ENCODE measurements at places on chromosomes 1 and 21. TPM values are rescaled to one million over a fixed set of nuclear protein-coding genes. Genes with fewer than 3 reads are reported as not detected.
A peak's percentile ranks its signal among the peaks of the same experiment; 100 is the strongest.

- H3K4me1 ChIP-seq = no peaks in the 10 kb centered on the region
- H3K36me3 ChIP-seq = no peaks in the 10 kb centered on the region
- no peaks in the 10 kb centered on the region for H3K27me3 ChIP-seq
- no peak overlapping the region for H3K4me3 ChIP-seq
These were observed 29.3 kb upstream of the DDAH1 start for GRCh38 chr1:85494074-85494903.

DNA sequence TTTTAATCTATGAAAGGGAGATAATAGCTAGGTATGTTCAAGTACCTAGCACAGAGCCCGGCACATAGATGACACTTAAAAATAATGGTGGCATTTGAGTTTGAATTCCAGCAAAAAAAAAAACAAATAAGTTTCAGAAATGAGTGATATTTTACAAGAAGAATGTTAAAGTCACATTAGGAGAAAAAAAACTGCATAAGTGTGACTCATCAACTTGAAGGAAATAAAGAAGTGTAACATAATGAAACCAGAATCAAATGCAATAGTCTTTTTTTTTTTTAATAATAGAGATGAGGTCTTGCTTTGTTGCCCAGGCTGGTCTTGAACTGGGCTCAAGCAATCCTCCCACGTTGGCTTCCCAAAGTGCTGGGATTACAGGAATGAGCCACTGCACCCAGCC lies 17.1 kb downstream of the DNASE2B start:
- no peaks in the 10 kb centered on the region for H3K27me3 ChIP-seq
- no peak for DNase-seq

DNA sequence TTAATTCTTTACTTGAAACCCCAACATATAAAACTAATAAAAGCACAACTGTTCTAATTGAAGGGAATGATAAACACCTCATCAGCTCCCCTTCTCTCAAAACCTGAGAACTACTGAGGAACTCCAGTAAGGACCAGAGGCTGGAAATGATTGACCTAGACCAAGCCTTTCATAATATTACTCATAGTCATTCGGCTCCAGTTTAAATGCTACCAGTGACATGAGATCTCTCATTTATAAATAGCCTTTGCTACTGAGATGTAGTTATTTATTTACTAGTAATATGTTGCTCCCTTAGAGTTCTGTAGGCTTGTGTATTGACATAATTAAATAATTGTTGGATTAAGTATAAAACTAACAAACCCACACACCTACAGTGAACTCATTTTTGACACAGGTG lies 209.8 kb upstream of the PRMT6 start:
- H3K4me3 ChIP-seq = no peak overlapping the region
- no peak for DNase-seq
- H3K36me3 ChIP-seq = no peaks in the 10 kb centered on the region

GRCh38 chr1:25616987-25617624 lies 515 bp downstream of the MAN1C1 start:
- H3K4me3 ChIP-seq = peak overlapping the region; percentile 99
- H3K27me3 ChIP-seq = no peaks in the 10 kb centered on the region
- no peaks in the 10 kb centered on the region for H3K36me3 ChIP-seq

GRCh38 chr1:26782521-26783212 lies 5.1 kb upstream of the PIGV start:
- no peaks in the 10 kb centered on the region for H3K27me3 ChIP-seq
- peaks cover 35% of the 10 kb centered on the region for H3K36me3 ChIP-seq
- DNase-seq = no peak
- no peak overlapping the region for H3K4me3 ChIP-seq
- H3K4me1 ChIP-seq = peaks cover 25% of the 10 kb centered on the region
- peak overlapping the region; percentile 26 for H3K27ac ChIP-seq

GRCh38 chr1:62207187-62207586 lies 12.5 kb downstream of the L1TD1 start:
- no peaks in the 10 kb centered on the region for H3K36me3 ChIP-seq
- no peak for DNase-seq
- no peaks in the 10 kb centered on the region for H3K4me1 ChIP-seq
- no peak overlapping the region for H3K4me3 ChIP-seq
- no peaks in the 10 kb centered on the region for H3K27me3 ChIP-seq

- no peaks in the 10 kb centered on the region for H3K4me1 ChIP-seq
- no peak overlapping the region for H3K4me3 ChIP-seq
- DNase-seq = no peak
- H3K36me3 ChIP-seq = no peaks in the 10 kb centered on the region
These were observed 605.8 kb upstream of the ADAMTS5 start for GRCh38 chr21:27572696-27573095.

DNA sequence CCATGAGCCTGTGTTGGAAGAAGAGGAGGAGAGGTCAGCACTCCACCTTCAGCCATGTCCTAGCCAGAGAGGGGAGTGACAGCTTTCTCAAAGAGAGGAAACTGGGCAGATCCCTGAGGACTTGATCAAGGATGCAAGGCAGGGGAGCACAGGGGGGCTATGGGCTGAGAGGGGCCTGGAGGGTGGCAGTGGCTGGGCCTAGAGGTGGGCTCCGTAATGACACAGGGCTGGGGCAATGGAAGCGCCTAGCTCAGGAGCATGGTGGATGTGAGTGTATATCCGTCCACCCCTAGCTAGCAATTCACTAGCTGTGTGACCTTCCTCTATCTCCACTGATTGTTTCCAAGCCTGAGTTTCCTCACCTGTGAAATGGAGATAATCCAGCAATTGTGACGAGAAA lies 32.6 kb downstream of the NEK2 start:
- no peak overlapping the region for H3K4me3 ChIP-seq
- H3K4me1 ChIP-seq = peaks cover 16% of the 10 kb centered on the region
- H3K27ac ChIP-seq = peak overlapping the region; percentile 78
- peak; percentile 24 for DNase-seq
- no peaks in the 10 kb centered on the region for H3K27me3 ChIP-seq

DNA sequence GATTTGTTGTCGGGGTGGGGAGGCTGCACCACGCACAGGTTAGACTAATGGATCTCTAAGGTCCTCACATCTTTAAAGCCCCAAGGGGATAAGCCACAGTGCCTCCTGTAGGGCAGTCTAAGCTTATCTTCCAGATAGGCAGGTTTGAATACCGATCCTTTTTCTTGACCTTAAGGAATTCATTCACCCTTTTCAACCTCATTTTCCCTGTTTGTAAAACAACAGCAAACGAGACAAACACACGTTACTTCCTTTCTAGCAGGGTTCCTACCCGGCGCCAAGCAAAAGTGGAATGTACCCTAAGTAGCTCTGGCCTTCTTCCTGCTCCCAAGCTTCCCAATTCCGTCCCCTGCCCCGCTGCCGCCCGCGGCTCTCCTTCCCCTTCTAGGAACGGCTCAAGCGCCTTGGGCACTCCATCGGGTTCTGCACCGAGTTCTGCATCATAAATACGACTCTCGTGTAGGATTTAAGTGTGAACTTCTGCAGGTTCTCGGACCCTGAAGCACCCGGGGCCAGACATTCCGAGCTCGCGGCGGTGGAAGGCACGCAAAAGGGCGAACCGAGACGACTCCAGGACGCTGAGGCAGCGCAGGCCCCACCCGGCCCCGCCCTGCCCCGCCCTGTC lies 548 bp upstream of the CDC20 start:
- no peak for DNase-seq
- H3K27ac ChIP-seq = peak overlapping the region; percentile 84
- H3K4me3 ChIP-seq = peak overlapping the region; percentile 63
- H3K4me1 ChIP-seq = peaks cover 7% of the 10 kb centered on the region
- H3K36me3 ChIP-seq = peaks cover 13% of the 10 kb centered on the region
- H3K27me3 ChIP-seq = no peaks in the 10 kb centered on the region

DNA sequence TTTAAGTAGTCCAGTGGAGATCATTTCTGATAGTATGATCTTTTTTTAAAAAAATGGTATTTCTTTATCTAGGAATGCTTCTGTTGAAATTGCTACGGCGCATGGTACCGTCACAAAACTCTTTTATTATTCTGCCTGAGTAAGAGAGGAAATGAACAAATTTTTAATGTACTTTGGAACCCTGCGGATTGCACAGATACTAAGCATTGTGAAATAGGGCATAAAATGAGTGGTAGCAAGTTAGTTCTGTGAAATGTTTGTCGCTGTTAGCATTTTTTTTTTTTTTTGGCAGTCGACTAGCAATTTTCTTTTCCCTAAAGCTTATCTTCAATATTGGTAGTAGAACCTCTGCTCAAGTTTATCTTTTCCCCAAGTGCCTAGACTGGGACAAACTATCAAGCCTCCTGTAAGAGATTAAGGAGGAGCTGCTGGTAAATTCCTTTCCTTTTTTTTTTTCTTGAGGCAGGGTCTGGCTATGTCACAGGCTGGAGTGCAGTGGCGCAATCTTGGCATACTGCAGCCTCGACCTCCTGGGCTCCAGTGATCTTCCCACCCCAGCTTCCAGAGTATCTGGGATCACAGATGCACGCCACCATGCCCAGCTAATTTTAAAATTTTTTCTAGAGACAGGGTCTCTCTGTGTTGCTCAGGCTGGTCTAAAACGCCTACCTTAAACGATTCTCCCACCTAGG lies 2.2 kb downstream of the ITSN1 start:
- H3K36me3 ChIP-seq = no peaks in the 10 kb centered on the region
- DNase-seq = no peak
- H3K4me3 ChIP-seq = peak overlapping the region; percentile 100

DNA sequence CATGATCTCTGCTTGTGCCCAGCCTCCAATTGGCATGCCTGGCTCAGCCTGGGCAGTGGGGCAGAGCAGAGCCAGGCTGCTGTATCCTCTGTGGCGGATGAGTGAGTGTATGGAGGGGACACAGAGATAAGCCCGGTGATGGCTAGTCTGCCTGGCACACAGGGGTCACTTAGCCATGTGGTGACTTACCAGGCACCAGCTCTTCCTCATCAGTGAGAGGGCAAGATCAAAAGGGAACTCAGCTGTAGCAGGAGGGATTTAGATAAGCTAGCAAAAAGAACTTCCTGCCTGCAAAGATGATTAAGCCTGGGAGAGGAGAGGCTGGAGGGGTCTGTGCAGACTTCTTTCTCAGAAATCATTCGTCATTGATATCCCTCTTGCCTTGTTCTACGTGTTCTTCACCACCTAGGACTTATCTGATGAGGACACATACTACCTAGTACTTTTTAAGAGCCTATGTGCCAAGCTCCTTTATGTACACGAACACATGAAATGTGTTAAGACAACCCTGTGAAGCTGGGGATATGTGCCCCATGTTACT lies 7.9 kb downstream of the KIF21B start:
- no peak overlapping the region for H3K4me3 ChIP-seq
- no peaks in the 10 kb centered on the region for H3K27me3 ChIP-seq
- no peaks in the 10 kb centered on the region for H3K4me1 ChIP-seq
- H3K27ac ChIP-seq = no peak overlapping the region
- H3K36me3 ChIP-seq = no peaks in the 10 kb centered on the region

DNA sequence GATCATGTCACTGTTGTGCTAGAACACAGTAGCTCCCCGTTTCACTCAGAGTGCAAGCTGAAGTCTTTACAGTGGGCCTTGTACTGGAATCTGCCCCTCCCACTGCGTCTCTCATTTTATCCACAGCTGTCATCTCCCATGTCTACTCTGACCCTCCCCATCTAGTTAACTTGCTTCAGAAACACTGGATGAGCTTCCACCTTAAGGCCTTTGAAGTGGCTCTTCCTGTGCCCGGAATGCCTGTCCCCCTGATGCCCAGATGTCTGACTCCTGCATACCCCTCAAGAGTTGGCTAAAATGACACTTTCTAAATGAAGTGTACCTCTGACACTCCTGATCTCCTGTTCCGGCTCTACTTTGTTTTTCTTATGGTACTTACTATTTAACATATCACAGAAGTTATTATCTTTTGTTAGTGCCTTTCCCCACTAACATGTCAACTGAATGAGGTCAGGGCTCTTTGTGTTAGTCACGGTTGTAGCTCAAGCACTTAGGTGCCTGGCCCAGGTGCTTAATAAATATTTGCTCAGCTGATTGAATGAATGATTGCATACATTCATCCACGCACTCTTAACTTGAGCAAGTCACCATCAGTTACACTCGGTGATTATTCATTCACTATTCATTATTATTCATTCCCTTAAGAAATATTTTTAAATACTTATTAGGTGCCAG lies 13.3 kb downstream of the ARV1 start:
- H3K4me3 ChIP-seq = no peak overlapping the region
- no peaks in the 10 kb centered on the region for H3K4me1 ChIP-seq
- no peak for DNase-seq
- peaks cover 6% of the 10 kb centered on the region for H3K36me3 ChIP-seq

- peaks cover 11% of the 10 kb centered on the region for H3K27me3 ChIP-seq
- peak within 1 kb of the TSS; percentile 56 for H3K4me3 ChIP-seq
- H3K36me3 ChIP-seq = no peaks in the 10 kb centered on the region
- H3K27ac ChIP-seq = no peak within 1 kb of the TSS
These were observed at the start of gene ASTN1 for GRCh38 chr1:177164380-177165068. Gene ASTN1, minus strand, starts transcription at chr1:177164712. Its CDS starts 36 bp downstream, at chr1:177164676.

DNA sequence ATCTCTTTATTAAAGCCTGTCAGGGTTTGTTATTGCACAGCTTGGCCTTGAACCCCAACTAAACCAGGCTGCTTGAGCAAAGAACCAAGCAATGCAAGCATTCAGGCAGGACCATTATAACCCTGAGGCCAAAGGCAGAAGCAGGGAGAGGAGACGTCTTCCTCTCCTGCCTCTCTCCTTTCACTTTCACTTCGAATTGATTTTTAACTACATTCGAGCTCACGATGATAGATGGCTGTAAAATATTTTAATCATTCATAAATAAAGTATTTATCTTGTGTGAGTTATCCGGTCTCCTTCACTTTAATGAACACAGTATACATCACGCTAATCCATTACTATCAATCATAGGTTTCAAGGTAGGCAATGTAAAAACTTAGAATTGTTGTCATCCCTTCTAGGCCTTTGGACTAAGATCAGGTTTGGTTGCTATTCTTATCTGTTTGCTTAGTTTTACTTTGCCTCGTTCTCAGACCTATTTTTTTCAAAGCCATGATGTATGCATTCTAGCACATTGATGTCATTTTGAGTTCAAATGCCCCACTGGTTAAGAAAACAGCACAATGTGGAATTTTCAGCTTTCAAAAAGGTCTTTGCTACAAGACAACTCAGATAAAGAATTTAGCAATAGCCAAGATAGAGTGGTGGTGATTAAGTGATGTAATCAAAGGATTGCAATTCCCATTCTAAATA lies 480.2 kb upstream of the RUNX1 start:
- DNase-seq = no peak
- no peak overlapping the region for H3K27ac ChIP-seq
- peak overlapping the region; percentile 49 for H3K4me3 ChIP-seq
- H3K4me1 ChIP-seq = no peaks in the 10 kb centered on the region
- no peaks in the 10 kb centered on the region for H3K27me3 ChIP-seq

The CFHR5 gene
- total RNA-seq = not detected

The DMBX1 gene
- total RNA-seq = not detected

The ZNF697 gene
- 0.11 TPM for total RNA-seq

Measured in ascending aorta (tissue), 2 donors.